ENCODE measurements at places on chromosomes 5 and 9.

GRCh38 chr9:88742905-88743304 is 207.9 kb downstream of the NXNL2 start:
- DNase-seq, result no peak

- no peak for DNase-seq
Measured at GRCh38 chr9:106700676-106701075, 162.3 kb upstream of the ZNF462 start.

- DNase-seq, result peak; percentile 7
Measured at GRCh38 chr5:100186181-100186580, 349.0 kb upstream of the FAM174A start.

DNA sequence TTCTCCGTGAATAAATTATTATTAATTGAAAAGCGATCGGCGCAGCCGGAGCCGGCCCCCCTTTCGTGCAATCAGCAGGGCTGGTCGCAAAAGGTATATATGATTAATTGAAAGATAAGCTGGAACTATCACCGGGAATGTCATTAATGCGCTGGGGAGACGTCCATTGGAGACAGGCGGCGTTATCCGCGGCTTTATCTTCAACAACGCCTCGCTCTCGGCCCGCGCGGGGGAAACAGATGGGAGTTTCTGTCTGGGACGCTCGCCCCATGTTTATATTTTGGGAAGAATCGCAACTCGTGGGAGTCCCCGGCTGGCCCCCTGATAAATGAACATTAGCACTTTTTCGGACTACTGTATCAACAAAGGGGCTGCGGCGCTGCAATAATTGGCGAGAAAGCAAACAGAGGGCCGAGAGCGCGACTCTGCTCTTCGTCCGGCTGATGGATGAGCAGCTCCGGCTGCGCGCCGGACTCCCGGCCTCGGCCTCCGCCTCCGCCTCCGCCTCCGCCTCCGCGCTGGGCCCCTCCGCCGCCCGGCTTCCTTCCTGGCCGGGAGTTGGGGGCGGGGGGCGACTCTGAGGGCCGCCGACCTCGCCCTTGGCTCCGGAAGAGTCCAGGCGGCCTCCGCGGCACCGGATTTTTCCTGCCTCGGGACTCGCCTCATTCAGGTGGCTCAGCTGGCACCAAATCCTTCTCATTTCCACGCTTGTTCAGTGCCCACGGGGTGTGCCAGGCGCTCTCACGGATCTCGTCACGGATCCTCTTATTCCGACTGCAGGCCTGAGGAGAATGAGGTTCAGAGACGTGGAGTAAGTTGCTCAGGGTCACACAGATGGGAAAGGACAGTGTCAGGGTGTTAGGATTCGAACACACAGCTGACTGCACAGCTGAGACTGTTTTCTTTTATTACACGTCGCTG is 3.6 kb upstream of the NKX2-5 start:
- DNase-seq, result peak; percentile 74

GRCh38 chr5:142097681-142098080 is 10.9 kb upstream of the NDFIP1 start:
- DNase-seq, result no peak

- no peak for DNase-seq
Measured at GRCh38 chr5:39774605-39775004, 349.8 kb upstream of the DAB2 start.

DNA sequence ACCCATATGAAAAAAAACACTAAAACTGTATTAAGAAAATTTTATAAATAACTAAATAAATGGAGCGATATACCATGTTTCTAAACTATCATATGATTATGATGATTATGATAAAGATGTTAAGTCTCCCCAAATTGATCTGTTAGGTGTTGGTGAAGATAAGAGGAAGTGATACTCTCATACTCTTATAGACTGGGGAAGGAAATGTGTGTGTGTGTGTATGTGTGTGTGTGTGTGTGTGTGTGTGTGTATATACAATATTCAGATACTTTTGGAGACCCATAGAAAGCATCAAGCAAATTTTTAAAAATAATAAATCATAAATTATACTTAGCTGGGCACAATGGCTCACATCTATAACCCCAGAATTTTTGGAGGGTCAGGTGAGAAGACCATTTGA is 62.9 kb downstream of the TMEM232 start:
- no peak for DNase-seq

GRCh38 chr5:44002381-44002901 is 386.8 kb downstream of the FGF10 start:
- no peak for DNase-seq

DNA sequence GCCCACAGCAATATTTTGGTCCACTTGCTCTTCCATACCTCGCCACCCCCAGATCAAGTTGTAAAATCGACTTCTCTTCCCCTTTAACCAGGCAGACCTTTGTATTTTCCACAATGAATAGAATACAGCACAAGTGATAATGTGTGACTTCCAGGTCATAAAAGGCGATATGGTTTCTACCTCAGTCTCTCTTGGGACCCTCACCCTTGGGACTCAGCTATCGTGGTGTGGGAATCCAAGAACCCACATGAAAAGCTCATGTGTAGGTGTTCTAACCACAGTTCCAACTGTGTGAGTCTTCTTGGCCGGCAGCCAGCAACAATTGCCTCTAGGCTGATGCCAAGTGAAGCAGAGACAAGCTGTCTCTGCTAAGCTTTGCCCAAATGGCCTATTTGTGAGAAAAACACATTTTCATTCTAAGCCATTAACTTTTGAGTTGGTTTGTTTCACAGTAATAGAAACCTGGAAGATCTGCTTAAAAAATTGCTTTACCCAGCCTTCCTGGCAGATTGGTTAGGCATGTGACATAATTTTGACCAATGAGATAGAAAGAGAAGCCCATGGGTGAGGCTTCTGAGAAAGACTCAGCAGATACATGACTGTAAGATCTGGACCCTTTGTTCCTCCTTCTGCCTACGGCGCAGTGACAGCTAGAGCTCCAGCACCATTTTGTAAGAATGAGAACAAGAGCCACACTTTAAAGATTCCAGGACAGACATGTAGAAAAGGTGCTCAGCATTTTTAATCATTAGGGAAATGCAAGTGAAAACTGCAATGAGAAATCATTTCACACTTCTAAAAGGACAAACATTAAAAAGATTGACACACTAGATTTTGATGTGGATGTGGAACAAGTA is 18.3 kb upstream of the MLLT3 start:
- no peak for DNase-seq

GRCh38 chr5:39587675-39588074 is 162.9 kb upstream of the DAB2 start:
- DNase-seq, result no peak

- no peak for DNase-seq
Measured at GRCh38 chr9:81718244-81718643, 28.9 kb upstream of the TLE1 start.

DNA sequence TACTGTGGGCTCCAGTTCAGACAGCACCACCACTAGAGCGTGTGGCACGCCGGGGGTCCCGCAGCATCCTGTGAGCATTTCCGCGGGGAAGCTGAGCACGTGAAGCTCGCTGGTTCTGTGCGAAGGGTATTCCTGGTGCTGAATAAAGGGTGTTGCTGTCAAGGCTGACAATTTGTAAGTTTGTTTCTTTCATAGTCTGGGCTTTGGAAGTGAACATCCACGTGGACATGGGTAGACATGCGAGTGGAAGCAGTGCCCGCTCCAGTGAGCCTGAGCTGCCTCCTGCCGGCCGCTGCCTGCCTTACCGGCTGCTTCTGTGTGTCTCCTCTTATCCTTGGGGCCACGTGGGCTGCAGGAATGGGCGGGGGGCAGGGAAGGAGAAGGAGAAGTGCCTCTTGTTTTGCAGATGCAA is 14.7 kb downstream of the NDUFS6 start:
- DNase-seq, result no peak

DNA sequence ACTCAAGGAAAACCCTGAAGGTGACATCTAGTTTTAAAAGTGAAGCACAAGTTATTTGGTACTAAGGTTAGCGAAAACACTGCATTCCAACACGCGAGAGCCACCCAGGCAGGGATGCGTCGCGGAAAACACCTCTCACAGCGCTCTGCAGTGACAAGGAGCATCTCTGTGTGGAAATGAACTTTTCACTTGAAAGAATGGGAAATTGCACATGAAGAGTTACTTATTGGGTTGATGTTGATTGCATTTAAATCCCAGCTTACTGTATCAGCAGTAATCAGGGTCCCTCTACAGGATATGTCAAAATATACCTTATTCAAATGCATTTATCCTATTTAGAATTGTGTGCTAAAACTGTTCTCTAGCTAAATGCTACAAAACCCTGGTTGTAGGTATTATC is 144.4 kb downstream of the BNC2 start:
- DNase-seq, result peak; percentile 53

Data from GM23338 (cell line).